DMS153 (cell line): ENCODE measurements at places on chromosomes 7 and 10.

GRCh38 chr10:30412901-30413300, 21.1 kb upstream of the MAP3K8 start:
- DNase-seq: no peak

GRCh38 chr7:73988197-73988596, 39.8 kb upstream of the ELN start:
- no peak for DNase-seq

GRCh38 chr10:31961277-31962074, 32.8 kb upstream of the ARHGAP12 start:
- DNase-seq: no peak

DNA sequence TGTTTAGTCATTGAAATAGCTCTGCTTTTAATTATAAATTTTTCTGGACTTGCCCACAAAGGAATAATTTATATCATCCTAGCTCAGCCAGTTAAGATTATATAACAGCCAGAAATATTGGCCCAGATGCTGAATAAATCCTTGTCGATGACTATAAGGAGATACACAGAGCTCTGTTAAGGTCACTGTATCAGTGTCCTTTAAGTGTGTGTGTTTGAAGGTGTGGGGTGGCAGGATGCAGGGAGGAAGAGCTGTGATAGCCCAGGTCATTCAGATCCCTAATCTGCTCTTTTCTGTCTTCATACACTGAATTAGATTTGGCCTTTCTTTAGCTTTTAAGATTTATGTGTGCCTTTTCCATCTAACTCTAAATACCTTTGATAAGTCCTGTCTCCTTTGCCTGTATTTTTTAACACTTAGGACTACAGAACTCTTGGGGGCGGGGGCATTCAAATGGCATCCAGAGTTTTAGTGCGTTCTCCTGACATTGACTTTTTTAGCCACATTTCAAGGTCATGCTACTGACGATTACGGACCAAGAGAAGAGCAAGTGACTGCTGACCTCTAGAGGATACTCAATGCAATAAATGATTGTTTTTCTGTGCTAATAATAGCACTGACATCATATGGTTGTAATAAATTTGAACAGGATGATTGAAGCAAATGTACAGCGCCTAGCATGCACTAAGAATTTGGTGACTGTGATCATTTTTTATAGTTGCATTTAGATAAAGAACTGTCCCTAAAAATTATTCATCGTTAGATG, 172.3 kb downstream of the CACNB2 start:
- peak; percentile 36 for DNase-seq

DNA sequence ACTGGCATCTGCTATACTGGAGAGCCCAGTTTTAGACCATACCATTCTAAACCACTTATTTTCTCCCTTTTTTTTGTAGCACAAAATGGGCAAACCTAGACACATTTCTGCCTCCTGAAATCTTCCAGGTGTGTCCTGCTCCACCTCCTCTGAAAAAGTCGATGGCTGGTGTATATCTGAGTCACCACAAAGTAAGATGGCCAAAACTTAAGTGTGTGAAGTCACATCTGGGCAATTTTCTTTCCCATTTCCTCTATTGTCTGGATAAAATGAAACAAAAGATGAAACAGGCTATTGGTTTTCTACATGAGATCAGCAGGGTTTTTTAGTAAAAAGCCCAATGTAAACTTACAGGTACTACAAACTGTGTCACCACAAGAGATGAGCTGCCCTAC, 65.5 kb downstream of the OSBPL3 start:
- DNase-seq: no peak

DNA sequence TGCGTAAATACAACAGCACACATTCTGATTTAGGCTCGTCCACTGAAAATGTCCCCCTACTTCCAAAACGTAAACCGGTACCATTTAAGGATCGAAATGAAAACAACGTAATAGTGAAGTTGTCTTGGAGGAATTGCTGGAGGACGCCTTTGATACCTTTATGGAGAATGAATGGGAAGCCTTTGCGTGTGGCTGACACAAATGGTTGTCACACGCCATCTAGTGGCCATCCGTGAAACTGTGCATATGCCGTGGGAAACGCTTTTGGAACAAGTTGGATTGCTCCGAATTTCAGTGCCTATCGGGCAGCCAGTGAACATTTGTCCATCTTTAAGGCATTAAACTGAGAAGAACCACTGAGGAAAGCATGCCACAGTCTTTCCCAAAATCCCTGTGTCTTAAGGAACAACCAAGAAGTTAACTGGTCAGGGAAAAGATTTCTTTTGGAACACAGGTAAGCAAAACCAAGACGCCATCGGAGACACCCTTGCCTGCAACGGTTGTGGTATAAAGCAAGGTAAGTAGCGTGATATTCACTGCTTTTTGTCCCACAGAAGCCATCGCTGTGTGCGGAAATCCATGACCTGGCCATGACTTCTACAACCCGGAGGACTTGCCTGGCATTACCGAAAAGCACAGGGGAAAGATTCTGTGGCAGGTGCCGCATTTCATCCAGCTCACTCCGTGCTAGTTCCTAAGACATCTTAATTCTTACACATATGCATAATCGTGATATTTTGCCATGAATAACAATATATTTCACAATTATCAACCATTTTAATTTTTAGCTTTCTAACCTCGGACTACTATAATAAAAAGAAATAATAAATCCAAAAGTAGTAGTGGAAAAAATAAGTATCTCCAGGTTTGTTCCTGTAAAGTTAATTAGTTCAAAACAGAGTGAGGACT, 100.6 kb downstream of the FAM204A start:
- no peak for DNase-seq

GRCh38 chr7:112411186-112411795, 39.0 kb upstream of the IFRD1 start:
- no peak for DNase-seq

DNA sequence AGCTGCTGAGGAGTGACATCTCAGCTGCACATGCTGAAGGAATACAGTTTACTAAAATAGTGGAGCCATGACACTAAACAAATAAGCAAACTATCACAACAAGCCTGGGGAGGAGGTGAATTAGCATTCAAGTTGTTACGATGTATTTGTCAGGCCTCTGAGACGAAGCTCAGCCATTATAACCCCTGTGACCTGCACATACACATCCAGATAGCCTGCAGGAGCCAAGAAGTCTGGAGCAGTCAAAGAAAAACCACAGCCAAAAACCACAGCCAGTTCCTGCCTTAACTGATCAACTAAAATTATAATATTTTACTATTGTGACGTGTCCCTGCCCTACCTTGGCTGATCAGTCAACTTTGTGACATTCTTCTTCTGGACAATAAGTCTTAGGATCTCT, 68.6 kb downstream of the NSUN6 start:
- no peak for DNase-seq

GRCh38 chr10:117688358-117688757, 145.8 kb downstream of the EMX2 start:
- no peak for DNase-seq

DNA sequence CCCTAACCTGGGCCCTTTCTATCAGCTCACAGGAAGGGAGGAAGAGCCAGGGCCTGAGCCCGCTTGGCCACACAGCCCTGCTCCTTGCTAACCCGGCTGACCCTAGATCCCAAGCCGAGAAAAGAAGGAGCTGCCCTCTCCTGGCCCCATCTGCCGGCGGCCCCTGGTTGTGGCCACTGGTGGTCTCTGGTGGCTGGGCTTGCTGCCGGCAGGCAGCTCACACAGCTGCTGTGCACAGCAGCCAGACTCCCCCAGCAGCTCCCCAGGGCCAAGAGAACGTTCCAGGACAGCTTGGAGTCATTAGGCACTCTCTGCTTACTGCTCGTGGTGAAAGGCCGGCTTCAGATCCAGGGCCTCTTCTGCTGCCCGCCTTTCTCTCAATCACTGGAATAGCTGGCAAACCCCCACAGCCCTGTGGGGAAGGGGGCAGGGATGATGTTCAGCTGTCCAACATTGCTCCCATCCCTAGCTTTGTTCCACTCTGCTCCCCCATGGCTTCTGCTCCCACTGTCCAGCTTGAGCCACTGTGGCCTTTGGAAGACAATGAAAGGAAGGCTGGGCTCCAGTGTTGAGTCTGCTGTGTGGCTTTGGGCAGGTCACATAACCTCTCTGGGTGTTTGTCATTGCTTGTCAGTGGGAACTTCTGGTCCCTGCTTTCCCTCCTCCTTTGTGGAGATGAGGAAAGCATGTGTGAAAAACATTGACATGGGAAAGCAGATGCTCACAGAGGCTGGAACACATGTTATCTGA, 35.4 kb upstream of the COL13A1 start:
- DNase-seq: no peak

GRCh38 chr7:135673360-135673706, 11.0 kb downstream of the STMP1 start:
- DNase-seq: no peak

GRCh38 chr7:133746305-133746704, 380.8 kb upstream of the LRGUK start:
- no peak for DNase-seq

- peak; percentile 4 for DNase-seq
Observed at GRCh38 chr10:30371954-30372353, 22.9 kb upstream of the MTPAP start.

GRCh38 chr10:5094265-5095205, at the start of gene AKR1C3:
Gene AKR1C3, plus strand, starts transcription at chr10:5094414. Its CDS starts 31 bp downstream, at chr10:5094445.
- DNase-seq: peak; percentile 24

DNA sequence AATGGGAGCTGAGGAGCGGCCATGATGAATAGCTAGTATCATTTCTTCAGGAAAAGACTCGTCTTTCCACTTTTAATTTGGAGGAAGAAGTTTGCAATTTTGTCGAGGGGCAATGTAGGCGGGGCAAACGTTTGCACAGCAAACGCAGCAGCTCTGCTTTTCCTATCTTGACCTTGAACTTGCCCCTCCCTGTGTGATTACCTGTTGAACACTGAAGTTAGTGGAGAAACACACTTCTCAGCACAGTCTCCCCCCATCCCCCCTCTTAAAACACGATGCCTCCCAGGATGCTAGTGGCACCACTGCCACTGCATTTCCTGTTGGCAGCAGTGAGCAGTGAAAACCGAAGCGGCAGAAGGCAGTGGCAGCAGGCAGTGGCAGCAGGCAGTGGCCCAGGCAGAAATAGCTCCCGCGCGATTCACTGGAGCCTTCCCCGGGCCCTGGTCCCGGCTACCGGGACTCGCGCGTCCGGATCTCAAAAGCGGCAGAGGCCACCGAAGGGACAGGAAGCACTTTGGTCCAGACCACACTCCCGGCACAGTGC, at the start of gene EPDR1:
EPDR1 (plus strand) TSS at position 336 of the 544 bp plus-strand sequence. CDS start 300 bp downstream, outside the sequence.
- peak; percentile 84 for DNase-seq

GRCh38 chr10:125155101-125155500, 5.3 kb downstream of the CTBP2 start:
- no peak for DNase-seq

DNA sequence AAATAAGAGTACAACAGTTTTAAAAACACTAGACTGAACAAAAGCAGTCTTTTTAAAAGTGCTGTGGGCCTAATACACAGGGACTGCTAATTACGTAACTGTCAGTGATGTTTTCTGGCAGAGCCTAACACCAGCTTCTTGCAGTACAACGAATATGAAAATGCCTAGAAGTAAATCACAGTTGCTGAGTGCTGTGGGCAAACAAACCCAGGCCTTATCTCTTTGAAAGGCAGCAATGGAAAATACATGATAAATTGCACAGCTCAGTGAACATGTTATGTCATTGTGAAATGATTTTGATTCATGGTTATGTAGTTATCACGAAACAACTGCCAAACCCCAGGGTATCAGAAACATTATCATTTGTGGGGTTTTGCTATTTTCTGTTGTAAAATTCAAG, 428.4 kb downstream of the GFRA1 start:
- DNase-seq: no peak

- no peak for DNase-seq
Observed at GRCh38 chr7:36692456-36692855, 31.8 kb downstream of the AOAH start.

GRCh38 chr10:35874311-35875015, 232.4 kb upstream of the FZD8 start:
- DNase-seq: no peak

- no peak for DNase-seq
Observed at GRCh38 chr7:98334081-98334480, 52.6 kb downstream of the BRI3 start.

DNA sequence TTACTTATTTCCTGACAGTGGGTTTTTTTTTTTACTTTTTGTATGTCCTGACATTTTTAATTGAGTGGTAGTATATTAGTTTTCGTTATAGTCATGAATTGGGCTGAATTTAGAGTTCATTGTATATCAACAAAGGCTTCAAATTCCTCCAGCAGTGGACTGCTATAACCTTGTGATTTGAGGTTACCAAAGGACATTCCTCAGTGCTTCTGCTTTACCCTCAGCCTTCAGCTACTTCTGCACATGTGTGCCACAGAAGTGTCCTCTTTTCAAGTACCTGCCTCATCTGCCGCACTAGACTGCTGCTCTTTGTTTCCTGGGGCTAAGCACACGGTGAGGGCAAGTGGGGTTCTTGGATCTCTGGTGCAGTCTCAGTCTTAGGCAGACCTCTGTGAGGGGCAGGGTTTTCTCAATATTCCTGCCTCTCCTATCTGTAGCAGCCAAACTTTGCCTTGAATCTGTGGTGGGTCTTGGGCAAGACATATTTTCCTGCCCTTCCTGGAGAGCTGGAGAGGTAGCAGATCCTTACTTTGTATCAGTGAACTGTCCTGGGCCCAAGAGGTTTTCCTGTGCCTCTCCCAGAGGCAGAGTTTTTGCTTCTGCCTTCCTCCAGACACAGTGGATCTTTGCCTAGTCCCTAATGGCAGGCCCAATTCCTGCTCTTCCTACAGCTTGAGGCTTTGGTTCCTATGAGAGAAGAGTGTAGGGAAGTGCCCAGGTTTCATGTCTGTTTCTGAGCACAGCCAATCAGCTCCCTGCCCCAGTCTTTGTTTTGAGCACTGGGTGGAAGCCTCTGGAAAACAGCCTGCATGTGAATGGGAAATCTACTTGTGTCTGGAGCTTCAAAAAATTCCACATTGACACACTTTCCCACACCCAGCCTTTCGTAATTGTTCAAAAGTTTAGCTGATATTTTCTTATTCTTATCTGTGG, 39.0 kb upstream of the STRIP2 start:
- DNase-seq: no peak

DNA sequence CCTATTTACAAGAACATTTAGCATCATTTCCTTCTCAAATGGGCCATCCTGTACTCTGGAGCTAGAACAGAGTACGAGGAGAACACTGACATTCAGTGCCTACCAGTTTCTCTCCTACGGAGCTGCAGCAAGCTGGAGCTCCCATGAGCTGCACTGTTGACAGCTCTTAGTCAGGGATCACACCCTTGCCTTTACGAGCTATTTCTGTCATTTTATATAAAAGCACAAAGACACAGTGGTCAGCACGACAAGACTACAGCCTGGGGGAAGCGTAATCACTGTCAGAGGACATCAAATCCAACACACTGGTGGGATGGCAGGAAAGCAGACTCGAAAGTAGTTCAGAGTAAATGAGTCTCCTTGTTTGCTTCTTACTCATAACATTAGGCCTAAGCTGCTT, 2.7 kb downstream of the CDCA7L start:
- no peak for DNase-seq
